Amniotic epithelial cell (primary cell): ENCODE measurements at places on chromosomes 3 and 15.
A peak's percentile ranks its signal among the peaks of the same experiment; 100 is the strongest.

DNA sequence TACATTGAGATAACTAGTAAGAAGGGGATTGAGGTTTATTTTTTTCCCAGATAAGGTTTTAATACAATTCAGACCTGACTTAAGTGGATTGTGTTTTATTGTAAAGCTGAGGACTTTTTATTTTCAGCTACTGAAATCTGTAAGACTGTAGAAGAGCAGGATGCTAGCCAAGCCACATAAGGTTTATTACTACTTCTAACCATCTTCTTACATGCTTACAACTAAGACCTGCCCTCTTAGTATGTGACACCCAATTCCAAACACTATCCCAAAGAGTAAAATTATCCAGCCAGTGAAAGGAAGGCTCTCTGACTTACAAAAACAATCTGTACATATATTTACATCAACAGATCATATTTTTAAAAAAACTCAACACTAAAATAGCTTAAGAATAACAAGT lies 564.5 kb upstream of the NAALADL2 start:
- no peak for DNase-seq

GRCh38 chr3:53027254-53027844 lies 18.5 kb downstream of the SFMBT1 start:
- DNase-seq: no peak

DNA sequence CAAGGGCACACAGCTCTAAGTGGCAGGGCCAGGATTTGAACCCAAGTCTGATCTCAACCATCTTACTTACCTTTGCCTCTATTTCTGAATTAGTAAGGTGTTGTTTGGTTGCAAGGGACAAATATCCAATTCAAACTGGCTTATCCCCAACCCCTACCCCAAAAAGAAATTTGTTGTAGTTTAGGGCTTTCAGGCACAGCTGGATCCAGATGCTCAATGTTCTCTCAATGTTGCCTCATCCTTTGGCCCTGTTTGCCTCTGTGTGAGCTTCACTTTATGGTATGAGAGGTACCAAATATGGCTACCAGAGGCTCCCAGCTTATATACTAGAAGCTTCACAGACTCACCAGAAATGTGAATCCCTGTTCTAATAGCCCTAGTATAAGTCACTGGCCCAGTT lies 499.9 kb downstream of the SHQ1 start:
- no peak for DNase-seq

GRCh38 chr15:73741321-73741836 lies 11.8 kb downstream of the INSYN1 start:
- DNase-seq: no peak

DNA sequence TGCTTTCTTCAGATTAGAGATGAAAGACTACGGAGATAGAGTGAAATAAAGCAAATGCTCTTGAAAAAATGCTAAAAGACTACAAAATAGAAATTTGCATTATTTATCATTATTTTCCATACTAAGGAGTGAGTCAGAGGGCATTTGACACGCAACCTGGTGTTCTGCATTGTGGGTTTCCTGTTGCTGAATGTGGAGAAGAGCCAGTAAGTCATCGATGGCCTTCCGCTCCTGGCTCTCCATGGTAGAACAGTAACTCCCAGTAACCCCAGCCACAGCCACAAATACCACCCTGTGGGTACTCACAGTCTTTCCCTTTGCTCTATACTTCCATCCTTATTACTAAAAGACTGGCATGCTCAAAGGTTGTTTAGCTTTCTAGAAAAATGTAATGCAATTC lies 61.5 kb downstream of the CGGBP1 start:
- DNase-seq: peak; percentile 17

DNA sequence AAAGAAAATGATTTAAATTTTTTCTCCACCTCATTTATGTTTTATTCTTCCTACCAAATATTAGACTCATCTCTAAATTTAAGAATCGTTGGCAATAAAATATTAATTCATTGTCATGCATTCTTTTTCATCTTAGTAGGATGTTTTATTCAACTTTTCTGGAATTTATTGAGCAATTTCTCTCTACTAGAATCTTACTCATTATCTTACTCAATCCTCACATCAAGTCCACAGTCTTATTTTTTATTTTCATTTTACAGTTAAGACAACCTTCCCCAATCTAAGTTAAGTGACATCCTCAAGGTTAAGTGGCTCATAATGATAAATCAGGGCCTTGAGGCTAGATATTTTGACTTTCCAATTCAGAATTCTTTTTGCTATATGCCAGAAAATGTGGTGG lies 15.9 kb upstream of the ALDH1A2 start:
- peak; percentile 29 for DNase-seq
